ENCODE measurements at places on chromosomes 7 and 10.

GRCh38 chr7:80856769-80857168 is 62.1 kb downstream of the SEMA3C start:
- no peak for DNase-seq

DNA sequence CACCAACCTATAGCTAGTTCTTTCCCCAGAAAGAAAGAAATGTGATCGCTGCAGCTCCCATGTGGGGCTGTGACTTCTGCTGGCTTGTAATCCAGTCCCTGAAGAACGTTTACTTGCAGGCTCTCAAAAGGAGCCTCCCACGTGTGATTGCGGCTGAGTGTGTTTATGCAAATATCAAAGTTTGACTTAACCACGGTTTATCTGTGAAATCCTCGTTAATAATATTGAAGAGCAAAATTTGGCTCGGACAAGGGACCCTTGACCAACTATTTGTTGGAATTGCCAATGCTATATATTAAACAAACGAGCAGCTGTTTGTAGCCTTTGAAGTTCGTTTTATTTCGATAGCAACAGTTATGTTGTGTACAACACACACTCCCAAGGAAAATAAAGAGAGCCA is 470.1 kb upstream of the NRP1 start:
- no peak for DNase-seq

DNA sequence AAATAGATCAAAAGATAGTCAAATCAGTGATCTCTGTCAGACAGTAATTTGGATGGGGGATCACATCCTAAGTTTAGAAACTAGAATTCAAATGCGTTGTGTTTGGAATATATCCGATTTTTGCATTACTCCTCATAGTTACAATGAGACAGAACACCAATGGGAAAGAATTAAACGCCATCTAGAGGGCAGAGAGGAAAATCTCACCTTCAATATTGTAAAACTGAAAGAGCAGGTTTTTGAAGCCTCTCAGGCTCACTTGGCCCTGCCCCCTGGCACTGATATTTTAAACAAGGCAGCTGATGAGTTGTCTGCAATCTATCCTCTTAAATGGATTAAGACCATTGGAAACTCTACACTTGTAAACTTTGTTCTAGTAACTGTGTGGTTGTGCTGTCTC is 17.7 kb downstream of the FRG2B start:
- DNase-seq = no peak

DNA sequence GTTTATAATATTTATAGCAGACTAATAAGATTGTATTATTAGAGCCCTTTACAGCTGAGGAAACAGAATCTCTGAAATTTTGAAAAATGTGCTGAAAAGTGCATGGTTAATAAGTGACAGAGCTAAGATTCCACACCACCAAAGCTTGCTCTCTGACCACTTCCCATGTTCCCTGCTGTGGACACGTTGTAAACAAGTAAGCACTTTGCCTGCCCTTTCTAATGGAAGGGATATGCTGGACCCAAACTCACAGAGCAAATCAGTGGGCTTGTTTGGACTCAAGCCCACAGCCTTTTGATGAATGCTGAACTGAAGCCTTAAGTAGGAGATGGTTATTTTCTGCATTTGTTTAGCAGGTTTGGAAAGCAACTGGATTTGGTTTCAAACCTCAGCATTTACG is 214.0 kb upstream of the TMEM72 start:
- no peak for DNase-seq

DNA sequence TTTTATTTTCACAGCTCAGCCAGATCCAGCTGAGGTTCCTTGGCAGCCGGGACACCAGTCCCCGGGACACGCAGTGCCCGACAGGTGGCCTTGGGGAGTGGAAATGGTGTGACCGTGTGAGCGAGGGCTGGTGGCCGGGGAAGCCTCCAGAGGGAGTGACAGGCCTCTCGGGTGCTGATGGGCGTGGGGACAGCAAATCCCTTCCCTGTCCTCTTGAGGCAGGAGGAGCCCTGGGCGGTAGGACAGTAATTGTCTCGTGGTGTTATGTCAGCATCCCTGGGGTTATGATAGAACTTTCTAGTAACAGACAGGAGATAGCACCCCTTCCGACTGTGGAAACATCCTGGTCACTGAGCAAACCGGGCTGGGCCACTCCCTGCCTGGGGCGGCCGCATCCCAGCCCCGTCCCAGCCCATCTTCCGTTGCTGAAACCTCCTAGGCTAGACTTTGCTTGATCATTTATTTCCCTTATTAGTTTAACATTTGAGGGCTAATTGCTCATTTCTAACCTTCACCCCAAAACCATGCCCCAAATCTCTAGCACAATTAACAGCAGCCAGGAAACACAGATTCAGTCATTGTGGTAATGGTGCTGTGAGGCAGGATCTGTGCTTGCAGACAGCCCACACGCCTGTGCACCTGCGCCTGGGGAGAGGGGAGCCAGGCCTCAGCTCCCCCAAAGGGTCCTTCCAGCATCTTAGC is 63.3 kb downstream of the ELFN1 start:
- DNase-seq = no peak

DNA sequence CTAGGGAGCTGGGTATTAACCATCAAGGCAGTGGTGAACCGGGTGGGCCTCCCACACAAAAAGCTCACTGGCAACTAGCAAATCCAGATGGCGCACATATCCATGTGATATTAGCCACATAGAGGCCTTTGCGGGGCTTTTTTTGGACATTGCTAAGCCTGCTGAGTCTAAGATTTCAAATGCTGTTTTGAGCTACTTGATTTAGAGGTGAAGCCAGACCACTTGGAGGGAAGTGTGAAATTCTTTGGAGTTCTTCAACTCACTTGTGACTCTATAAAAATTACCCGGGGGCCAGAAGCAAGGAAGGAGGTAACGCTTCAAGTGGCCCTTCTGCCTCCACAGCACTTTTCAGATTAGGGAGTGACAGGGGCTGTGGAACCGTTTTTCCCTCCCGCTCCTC is 619.8 kb upstream of the GALNT17 start:
- DNase-seq = no peak

DNA sequence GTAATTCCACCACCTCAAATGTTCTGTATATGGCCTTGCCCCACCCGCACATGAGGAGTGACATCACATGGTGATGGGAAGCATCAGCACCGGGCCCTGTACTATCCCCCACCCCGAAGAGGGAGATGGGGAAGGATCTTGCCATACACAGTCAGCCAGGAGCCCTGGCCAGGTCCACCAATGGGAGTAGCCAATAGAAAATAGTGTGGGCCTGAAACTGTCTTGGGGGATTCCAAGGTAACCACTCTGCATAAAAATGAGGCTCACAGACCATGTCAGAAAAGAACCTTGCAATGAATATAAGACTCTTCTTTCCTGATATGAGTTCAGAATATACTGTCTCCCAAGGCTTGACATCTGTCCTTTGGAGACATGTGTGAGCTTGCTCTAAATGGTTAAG is 51.1 kb downstream of the ADRB1 start:
- DNase-seq = no peak

GRCh38 chr7:13077466-13077865 is 390.0 kb downstream of the ARL4A start:
- DNase-seq = no peak

GRCh38 chr10:10128387-10128786 is 889.3 kb upstream of the CELF2 start:
- no peak for DNase-seq

- no peak for DNase-seq
These were observed 95.3 kb upstream of the PTPRZ1 start for GRCh38 chr7:121777672-121778071.

- no peak for DNase-seq
These were observed 155.8 kb downstream of the REEP3 start for GRCh38 chr10:63677001-63677400.

- no peak for DNase-seq
These were observed 6.3 kb upstream of the GSTK1 start for GRCh38 chr7:143256932-143257331.

GRCh38 chr7:132422502-132423111 is 153.7 kb downstream of the PLXNA4 start:
- no peak for DNase-seq

GRCh38 chr7:113370910-113371309 is 252.6 kb upstream of the SMIM30 start:
- DNase-seq = no peak

DNA sequence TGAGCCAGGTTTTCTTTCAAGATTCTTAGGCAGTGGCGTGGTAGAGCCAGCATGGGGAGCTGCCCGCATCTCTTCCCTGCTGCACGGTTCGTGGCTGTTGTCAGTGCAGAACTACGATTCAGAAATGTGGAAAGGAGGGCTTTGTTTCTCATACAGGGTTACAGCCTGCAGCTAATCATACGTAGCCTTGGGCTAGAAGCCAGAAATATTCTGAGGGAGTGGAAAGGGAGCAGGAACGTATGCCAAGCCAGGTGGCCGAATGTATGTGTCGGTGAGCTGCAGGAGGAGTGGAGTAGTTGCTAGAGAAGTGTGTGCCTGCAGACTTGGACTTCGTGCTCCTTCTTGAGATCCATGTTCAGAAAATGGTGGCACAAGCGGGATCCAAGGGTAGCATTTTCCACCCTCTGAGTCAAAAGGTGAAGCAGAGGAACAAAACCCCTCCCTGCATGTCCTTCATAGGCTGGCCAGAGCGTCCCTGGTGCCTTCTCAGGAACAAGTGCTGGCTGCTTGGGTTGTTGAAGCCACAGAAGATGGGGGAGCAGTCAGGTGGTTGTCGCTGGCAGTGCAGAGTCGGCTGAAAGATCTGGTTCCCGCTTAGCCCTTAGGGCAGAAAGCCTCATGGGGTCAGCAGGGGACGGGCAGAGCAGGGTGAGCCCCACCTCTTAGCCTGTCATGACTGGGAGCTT is 40.9 kb downstream of the LANCL2 start:
- no peak for DNase-seq

DNA sequence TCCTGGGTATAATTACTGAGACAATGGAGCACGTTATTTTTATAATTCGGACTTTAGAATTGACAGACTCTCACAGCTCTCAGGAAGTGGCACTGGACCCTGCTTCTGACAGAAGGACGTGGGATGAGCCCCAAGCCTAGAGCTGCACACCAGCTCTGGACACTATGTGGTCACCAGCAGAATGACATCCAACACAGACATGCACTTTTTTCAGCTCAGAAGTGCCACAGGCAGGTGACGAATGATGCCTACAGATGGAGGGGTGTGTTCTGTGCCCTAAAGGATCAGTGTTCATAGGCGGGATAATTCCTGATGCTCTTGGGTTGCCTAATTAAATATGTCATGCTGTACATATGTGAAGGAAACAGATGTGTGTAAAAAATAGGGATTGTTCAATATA is 87.9 kb downstream of the VIPR2 start:
- peak; percentile 6 for DNase-seq

- no peak for DNase-seq
These were observed 63.3 kb upstream of the DNAJB12 start for GRCh38 chr10:72417971-72418370.

DNA sequence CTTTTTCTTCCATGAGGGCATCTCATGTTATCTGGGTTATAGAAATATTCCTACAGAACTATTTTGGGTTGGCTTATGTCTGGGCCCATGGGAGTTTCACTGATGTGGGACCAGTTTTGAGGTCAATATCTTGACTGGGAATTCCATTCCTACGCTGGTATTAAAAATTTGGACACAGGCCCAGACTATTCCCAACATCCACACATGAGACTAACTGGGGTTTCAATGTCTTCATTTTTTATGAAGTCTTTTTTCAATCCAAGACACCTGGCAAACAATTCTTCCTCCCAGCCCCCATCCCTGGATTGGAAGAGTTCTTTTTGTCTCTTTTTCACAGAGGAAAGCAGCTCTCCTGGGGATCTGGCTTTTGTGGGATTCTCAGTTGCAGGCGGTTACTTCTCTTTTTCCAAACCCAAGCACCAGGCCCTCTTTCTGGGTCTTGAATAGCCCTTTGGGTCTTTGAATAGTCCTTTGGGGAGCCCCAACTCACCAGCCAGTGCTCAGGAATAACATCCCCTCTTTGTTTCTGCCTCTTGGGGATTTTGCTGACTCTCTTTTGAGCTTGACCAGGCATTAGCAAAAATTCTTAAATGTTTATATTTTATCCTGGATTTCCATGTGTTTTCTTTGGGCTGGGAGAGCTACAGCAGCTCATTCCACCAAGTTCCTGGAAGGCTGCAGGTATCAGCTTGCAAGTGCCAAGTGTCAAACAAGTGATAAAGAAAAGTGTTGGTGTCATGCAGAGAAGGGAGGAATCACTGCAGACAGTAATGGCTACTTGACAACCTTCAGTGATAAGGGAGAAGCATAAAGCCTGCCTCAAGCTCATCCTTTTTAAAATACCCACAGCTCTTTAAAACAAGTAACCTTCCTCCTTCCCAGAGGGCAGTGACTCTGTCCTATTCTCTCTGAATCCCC is 234.3 kb downstream of the ADAM12 start:
- no peak for DNase-seq

GRCh38 chr10:67241451-67241850 is 315.6 kb downstream of the LRRTM3 start:
- DNase-seq = no peak

GRCh38 chr7:55022002-55022985 is 3.5 kb downstream of the EGFR start:
- DNase-seq = no peak

DNA sequence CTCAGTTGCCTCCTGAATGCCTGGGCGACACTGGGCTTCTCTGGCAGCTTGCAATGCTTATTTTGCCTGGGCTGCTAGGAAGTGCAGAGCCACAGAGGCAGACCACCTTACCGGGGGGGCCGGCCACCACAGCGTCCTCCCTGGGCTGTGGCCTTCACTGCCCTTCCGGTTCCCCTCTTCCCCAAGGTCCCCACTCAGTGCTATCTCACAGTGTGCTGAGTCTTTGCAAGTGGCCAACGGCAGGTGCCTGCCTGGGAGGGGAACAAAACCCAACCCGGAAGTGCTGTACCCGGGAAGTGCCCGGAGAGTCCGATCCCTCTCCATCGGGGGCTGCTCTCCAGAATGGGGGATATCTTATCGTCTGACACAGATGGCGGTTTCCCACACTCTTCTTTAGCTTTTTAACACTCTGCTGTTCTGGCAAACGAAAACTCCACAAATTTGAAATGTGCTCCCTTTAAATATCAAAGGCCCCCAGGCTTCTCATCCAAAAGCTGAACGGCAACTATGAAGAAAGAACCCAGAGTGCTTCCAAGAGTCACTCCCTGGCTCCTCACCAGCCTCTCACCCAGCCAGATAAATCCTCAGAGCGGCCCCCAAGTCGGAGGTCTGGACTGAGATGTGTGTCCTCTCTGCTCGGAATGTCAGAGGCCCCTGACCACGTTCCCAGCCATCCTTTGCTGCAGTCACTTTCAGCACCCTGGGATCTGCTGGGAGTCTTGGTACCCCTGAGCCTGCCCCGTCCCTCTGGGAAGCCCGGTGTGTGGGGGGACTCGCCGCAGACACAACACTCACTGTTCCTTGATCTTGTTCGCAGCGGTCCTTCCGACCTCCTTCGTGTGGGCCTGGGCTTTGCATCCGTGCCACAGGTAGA is 165.1 kb downstream of the SVIL start:
- no peak for DNase-seq

GRCh38 chr10:24866604-24867583 is 85.5 kb downstream of the PRTFDC1 start:
- no peak for DNase-seq

DNA sequence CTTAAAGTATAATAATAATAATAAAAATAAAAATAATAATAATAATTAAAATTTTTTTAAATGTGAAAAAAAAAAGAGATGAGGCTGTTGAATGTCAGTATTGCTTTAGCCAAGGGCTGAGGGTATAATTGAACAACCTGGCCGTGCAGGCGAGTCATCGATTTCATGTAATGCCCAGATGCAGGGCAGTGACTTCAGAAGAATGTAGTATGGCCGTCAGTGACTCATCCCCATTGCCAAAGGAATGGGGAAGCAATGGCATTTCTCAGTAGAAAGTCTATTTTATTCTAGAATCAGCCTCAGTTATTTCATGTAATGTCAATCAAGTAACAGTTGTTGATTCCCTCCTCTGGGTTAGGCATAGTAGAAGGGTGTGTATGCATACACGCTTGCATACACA is 516.4 kb downstream of the GLRX3 start:
- no peak for DNase-seq
